ENCODE measurements at places on chromosomes 12 and 14.

DNA sequence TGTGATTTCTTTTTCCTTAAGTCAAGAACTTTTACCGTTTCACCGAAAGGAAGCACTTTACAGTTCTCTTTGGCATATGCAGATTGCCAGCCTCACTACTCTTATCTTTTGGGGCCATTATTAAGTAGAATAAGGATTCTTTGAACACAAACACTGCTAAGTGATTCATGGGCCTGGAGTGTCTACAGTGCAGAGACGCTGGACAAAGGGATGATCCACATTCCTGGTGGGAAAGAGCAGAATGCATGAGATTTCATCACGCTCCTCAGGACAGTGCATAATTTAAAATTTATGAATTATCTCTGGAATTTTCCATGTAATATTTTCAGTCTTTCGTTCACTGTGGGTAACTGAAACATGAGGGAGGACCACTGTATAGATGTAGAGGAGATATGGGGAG is 90.2 kb downstream of the TTLL5 start:
- DNase-seq = no peak

- no peak for DNase-seq
Observed at GRCh38 chr14:74853581-74853980, 22.4 kb downstream of the PROX2 start.

- DNase-seq = no peak
Observed at GRCh38 chr12:14999021-14999694, 26.3 kb downstream of the PDE6H start.

GRCh38 chr12:45244561-45245343 is 28.9 kb downstream of the ANO6 start:
- no peak for DNase-seq

DNA sequence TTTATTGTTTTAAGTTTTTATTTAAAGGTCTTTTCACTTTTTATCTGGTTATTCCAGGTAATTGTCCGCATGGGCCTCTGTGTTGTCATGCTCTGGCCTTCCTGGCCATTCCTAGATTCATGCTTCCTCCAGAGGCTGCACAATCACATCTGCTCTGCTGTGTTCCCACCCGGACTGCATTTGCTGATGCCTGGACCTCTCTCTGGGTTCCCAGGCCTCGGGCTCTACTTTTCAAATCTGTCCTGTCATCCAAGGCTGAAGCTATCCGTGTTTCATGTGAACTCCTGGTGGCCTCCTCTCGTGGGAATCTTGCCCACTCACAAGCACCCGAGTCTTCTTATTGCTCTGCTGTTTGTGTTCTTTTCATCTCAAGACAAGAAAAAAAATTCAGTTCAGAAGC is 16.1 kb upstream of the VDR start:
- no peak for DNase-seq

All from stimulated activated CD4-positive, alpha-beta T cell treated with anti-CD3 and anti-CD28 coated beads, Interleukin-12 subunit alpha, Interleukin-12 subunit beta, amount 100 ng/mL, for 48 hours (primary cell).